ENCODE measurements at places on chromosomes 13 and 19. TPM values are rescaled to one million over a fixed set of nuclear protein-coding genes. Genes with fewer than 3 reads are reported as not detected.

ZNF577 gene
- 8.7 TPM for total RNA-seq

PLPPR3 gene
- not detected for total RNA-seq

PLA2G4C gene
- total RNA-seq, result 0.58 TPM

GADD45B gene
- total RNA-seq, result 44.4 TPM

CEACAM3 gene
- total RNA-seq, result 4.8 TPM

VAV1 gene
- 8.2 TPM for total RNA-seq

ZNF221 gene
- 2.1 TPM for total RNA-seq

KLK4 gene
- 6.4 TPM for total RNA-seq

TRPC4 gene
- total RNA-seq, result 0.56 TPM

DHDH gene
- total RNA-seq, result 0.56 TPM

MAP2K7 gene
- 29.2 TPM for total RNA-seq

FLT3 gene
- 0.47 TPM for total RNA-seq

FBXO17 gene
- total RNA-seq, result 1.1 TPM

MIA gene
- total RNA-seq, result not detected

INSR gene
- 84.9 TPM for total RNA-seq

ATP8B3 gene
- 0.52 TPM for total RNA-seq

ZNF497 gene
- total RNA-seq, result 1.6 TPM

SPHK2 gene
- total RNA-seq, result 51.0 TPM

Measured in left colon (tissue), 2 donors.